ENCODE measurements at places on chromosomes 3 and 15. TPM values are rescaled to one million over a fixed set of nuclear protein-coding genes. Genes with fewer than 3 reads are reported as not detected.

GRCh38 chr15:97502038-97502437 is 458.5 kb upstream of the ARRDC4 start:
- no peak for DNase-seq
- H3K4me1 ChIP-seq: no peaks in the 10 kb centered on the region
- H3K36me3 ChIP-seq: no peaks in the 10 kb centered on the region
- H3K4me3 ChIP-seq: no peak overlapping the region
- H3K27me3 ChIP-seq: no peaks in the 10 kb centered on the region

GRCh38 chr15:74937590-74938371 is at the start of gene COX5A:
COX5A (minus strand) TSS chr15:74938073; CDS start chr15:74938014, 59 bp downstream.
- peak within 1 kb of the TSS; percentile 99 for H3K27ac ChIP-seq
- H3K4me3 ChIP-seq: peak within 1 kb of the TSS; percentile 91
- DNase-seq: peak; percentile 91
- H3K27me3 ChIP-seq: no peaks in the 10 kb centered on the region

Gene ANKUB1
- total RNA-seq: not detected

Gene DUOXA2
- not detected for total RNA-seq

Gene CHL1
- not detected for total RNA-seq

- no peaks in the 10 kb centered on the region for H3K36me3 ChIP-seq
- no peak for DNase-seq
- H3K27me3 ChIP-seq: no peaks in the 10 kb centered on the region
- H3K27ac ChIP-seq: no peak overlapping the region
- H3K4me3 ChIP-seq: no peak overlapping the region
Measured at GRCh38 chr15:65518633-65519285, 1.3 kb upstream of the DPP8 start.

GRCh38 chr15:87577336-87577735 is 679.2 kb downstream of the NTRK3 start:
- H3K36me3 ChIP-seq: no peaks in the 10 kb centered on the region
- no peak overlapping the region for H3K4me3 ChIP-seq
- no peak overlapping the region for H3K27ac ChIP-seq
- no peak for DNase-seq
- no peaks in the 10 kb centered on the region for H3K4me1 ChIP-seq
- no peaks in the 10 kb centered on the region for H3K27me3 ChIP-seq

Gene CCR5
- total RNA-seq: not detected

DNA sequence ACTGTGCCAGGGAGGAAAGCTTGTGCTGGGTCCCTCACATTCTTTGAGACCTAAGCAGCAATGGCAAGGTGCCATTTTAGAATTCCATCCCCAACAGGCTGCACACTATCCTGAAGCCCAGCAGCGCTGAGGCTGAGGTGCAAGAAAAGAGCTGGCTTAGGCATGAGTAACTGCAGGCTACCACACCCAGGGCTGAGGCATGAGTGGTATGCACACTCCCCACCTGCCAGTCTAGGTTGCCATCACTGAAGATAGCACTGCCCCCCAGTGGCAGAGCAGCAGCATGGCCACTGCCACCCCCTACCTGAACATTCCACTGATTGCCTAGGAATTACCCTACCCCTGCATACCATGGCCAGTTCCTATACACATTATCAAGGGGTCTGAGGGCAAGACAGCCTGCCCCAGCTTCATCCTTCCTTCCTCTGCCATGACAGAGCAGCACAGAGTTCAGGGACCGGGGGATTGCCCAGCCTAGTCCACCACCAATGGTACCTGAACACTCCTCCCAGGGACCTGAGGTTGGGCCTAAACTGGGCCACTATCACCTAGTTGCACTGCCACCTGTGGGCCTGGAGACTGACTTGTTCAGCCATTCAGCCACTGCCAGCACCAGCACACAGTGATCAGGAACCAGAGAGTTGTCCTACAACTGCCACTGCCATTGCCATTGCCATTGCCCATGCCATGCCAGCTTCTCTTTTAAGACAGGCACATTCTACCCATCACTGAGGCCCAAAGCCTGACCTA is 129.8 kb downstream of the SATB1 start:
- H3K4me3 ChIP-seq: no peak overlapping the region
- peak overlapping the region; percentile 45 for H3K27ac ChIP-seq
- DNase-seq: peak; percentile 87
- H3K4me1 ChIP-seq: peaks cover 21% of the 10 kb centered on the region
